ENCODE measurements at places on chromosomes 11 and 22.

GRCh38 chr22:20114506-20115475 is 1.1 kb upstream of the RANBP1 start:
- DNase-seq = no peak

DNA sequence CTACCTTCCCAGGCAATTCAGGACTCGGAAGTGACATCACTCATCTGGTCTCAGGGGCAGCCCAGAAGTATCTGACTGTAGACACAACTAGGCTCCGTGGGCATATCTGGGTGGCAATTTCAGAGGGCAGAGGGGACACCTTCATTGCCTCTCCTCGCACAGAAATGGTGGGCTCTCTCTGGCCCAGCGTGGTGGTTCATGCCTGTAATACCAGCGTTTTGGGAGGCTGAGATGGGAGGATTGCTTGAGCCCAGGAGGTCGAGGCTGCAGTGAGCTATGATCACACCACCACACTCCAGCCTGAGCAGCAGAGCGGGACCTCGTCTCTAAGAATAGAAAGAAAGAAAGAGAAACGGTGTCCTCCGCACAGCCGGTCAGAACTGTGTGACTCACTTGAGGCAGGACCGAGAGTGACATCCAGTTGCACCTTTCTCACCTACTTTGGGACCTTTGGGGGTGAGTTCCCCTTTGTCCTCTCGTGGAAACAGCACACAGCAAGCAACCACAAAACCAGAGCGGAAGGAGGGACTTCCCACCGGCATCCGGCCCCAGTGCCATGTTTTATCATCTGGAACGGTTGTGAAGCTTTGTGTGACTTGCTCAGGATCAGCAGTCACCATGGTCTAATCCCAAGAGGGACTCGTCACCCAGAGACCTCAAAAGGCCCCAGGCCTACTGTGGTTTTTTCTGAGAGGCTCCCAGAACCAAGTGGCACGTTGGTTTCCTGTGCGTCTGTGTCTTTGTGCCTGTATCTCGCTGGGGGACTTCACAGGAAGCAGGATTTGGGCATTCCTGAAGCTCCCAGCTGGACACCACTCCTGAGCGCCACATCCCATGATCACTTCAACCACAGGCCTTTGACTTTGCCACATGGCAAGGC is 38.4 kb upstream of the EMID1 start:
- no peak for DNase-seq

- DNase-seq = no peak
These were observed 247.8 kb upstream of the B3GAT1 start for GRCh38 chr11:134659882-134660281.

GRCh38 chr11:74023276-74023675 is 14.4 kb upstream of the UCP3 start:
- DNase-seq = no peak

GRCh38 chr11:1077417-1078119 is 2.9 kb downstream of the MUC2 start:
- DNase-seq = no peak

GRCh38 chr11:67530282-67530592 is 7.0 kb upstream of the CABP2 start:
- DNase-seq = no peak

GRCh38 chr11:109972939-109973338 is 120.3 kb upstream of the ZC3H12C start:
- DNase-seq = no peak

DNA sequence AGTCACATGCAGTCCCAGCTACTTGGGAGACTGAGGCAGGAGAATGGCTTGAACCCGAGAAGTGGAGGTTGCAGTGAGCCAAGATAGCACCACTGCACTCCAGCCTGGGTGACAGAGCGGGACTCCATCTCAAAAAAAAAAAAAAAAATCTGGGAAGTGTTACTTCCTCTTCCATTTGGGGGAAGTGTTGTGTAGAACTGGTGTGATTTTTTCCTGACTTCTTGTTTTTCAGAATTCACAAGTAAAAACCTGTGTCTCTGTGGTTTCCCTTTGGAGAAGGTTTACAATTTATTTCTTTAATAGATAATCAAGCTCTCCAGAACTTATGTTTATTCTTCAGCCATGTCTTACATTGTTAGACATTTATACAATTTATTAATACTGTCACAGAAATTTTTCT is 396.1 kb downstream of the BRD1 start:
- no peak for DNase-seq

- no peak for DNase-seq
These were observed 29.0 kb downstream of the TRMU start for GRCh38 chr22:46364341-46365165.
